ENCODE measurements at places on chromosomes 2 and 18.

DNA sequence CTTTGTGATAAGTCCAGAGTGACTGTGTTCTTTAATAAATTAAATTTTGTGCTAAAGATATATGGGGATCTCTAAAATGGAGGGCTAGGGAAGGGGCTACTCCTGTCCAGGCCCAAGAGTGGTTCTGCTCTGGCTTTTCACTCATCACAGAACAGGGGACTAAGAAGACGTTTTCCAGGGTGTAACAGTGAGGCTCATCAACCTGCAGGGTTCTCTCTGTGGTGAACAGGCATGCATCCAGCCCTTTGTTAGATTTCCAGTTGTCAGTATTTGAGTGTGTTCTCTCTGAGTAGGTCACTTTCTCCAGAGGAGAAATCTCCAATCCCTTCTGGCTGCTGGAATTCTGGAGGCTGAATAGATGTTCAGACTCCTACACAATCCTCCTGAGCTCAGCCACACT, 408.9 kb downstream of the PLCL1 start:
- no peak for DNase-seq

DNA sequence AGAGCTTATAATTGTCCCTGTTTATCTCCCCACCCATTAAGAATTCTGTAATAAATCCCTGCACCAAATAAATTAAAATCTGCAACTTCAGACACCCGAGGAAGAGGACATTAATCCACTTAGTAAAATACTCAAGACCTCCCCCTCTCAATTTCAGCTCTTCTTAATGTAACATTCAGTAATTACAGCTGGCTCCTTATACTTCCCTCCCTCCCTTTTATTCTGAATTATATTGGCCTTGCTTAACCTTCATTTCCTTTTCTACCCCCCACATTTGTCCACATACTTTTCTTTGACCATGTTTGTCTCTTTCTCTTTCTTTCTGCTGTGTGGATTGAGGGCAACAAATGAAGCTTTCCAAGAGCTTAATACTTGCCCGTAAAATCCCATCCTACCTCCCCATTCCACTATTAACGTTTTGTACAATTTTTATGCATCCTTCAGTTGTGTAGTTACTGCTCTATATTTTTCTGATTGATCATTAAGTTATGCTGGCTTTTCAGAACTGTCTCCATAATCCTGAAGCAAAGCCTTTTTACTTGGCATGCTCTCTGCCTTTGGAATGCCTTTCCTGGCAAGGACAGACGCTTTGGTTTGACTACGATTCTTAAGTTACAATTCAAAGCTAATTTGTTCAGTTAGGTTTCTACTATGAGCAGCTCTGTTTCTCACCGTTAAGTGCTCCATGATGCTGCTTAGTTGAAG, 580.1 kb downstream of the ZEB2 start:
- DNase-seq: no peak

GRCh38 chr2:121476684-121477083, 54.0 kb upstream of the RNU4ATAC start:
- DNase-seq: no peak

- DNase-seq: no peak
These were observed 455 bp upstream of the AGAP1 start for GRCh38 chr2:235493402-235493774.

- DNase-seq: no peak
These were observed 143.3 kb downstream of the C1D start for GRCh38 chr2:67919490-67919889.

DNA sequence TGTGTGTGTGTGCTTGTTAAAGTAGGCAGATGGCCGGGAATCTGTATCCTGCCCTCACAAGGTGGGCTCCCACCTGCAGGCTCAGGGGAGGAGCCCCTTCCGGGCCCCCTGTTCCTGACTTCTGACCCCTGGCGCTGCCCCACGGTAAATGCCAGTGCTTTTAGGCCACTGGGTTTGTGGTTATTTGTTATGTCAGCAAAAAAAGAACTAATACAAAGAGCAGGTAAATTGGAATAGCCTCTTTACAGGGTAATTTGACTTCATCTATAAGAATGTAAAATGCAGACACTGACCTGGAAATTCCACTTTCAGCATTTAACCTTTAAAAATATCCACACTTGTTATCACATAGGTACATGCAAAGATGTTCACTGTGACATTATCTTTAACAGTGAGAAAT, 44.2 kb downstream of the RTP5 start:
- DNase-seq: no peak

DNA sequence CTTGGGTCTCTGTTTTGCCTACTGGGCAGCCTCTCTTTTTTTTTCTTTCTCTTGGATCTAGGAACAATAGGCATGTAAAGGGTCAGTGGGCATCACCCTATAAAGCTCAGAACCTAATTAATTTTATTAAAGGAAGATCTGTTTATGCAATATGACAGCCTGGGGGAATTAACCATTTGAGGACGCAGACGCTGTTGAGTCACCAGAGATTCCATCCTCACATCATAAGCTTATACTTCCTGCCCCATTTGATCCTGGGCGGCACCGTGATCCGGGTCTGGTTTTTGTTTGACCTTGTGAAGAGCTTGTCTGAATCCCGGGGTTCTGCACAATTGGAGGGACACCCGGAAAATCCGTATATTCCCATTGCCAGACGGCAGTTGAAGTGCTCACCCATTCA, 16.8 kb upstream of the BCL11A start:
- no peak for DNase-seq

DNA sequence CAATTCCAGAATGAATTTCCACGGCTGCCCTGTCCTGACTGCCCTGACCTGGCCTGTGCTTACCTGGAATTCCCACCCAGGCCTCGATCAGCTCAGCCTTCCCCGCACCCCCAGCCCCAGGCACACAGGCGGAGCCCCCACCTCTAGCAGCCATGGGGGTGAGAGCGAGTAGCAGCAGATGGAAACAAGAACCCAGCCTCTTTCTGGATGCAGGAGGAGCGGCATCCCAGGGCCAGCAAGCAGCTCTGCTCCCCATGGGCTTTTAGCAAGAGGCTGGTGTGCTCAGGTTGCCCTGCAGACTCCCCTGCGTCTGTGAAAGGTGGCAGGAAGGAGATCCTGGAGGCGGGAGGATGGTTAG, 101.8 kb downstream of the TPO start:
- DNase-seq: no peak
